ENCODE measurements at places on chromosomes 6 and 20.

- DNase-seq = no peak
Measured at GRCh38 chr20:54477191-54477955, 2.0 kb downstream of the DOK5 start.

- no peak for DNase-seq
Measured at GRCh38 chr6:24321538-24322162, 36.2 kb downstream of the DCDC2 start.

DNA sequence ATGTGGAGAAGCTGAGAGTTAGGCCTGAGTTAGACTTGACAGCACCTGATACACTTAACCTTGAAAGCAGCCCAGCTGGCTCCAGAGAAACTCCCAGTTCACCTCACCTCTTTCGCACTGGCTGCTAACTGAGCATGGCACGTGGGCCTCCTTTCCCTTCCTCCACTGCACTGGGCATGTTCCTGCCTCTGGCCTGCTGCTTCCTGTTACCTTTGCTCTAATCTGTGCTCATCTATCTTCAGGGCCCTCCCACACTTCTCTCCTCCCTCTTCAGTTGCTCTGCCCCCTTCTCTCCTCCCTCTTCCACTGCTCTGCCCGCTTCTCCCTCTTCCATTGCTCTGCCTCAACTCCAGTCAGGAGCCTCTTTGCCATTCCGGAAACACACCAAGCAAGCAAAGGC, 13.7 kb upstream of the UBE2V1 start:
- DNase-seq = no peak

GRCh38 chr20:48957533-48957932, 36.0 kb downstream of the ARFGEF2 start:
- DNase-seq = no peak

DNA sequence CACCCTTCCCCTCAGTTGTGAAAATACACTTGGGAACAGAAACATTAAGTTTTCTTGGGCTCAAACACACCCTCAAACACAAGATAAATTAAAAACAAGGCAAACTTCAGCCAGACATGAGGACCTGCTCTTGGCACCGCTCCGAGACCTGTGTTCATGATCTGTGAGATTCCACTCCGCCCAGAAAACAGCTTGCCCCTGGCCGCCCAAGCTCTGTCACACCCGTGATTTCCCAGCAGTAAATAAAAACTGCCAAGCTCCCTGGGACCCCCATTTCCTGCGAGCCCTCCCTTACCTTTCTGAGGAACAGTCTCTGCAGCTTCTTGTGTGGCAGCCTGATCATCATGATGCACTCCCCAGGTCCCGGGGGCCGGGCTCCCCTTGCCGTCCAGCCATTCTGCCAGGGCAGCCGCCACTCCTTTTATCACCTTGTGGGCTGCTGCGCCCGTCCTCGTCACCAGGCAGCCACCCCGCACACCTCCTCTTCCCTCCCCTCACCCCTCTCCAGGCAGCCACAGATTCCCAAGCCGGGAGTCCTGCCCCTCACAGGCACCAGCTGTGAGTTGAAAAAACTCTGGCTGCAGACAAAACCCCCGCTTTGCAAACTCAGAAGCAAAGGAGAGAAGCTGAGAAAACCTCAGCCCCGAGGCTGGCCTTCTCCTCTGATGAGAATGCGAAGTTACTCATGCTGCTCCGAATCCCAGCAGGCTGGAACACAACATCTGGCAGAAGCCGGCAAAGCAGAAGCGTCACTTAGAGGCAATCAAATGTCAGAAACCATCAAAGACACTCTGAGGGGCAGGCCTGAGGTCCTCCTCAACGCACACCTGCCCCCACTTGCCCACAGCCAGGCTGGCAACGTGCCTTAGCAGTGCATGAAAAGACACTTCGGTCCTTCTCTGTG, 130.4 kb upstream of the RPS6KA2 start:
- DNase-seq = no peak

GRCh38 chr20:33663161-33664084, 1.3 kb downstream of the C20orf144 start:
- DNase-seq = peak; percentile 65

- no peak for DNase-seq
Measured at GRCh38 chr6:6560909-6561308, 27.6 kb upstream of the LY86 start.

- DNase-seq = no peak
Measured at GRCh38 chr6:5941188-5941587, 65.5 kb downstream of the NRN1 start.

- DNase-seq = no peak
Measured at GRCh38 chr6:156886409-156886808, 109.2 kb downstream of the ARID1B start.

GRCh38 chr6:41466437-41466990, 79.7 kb upstream of the FOXP4 start:
- no peak for DNase-seq

DNA sequence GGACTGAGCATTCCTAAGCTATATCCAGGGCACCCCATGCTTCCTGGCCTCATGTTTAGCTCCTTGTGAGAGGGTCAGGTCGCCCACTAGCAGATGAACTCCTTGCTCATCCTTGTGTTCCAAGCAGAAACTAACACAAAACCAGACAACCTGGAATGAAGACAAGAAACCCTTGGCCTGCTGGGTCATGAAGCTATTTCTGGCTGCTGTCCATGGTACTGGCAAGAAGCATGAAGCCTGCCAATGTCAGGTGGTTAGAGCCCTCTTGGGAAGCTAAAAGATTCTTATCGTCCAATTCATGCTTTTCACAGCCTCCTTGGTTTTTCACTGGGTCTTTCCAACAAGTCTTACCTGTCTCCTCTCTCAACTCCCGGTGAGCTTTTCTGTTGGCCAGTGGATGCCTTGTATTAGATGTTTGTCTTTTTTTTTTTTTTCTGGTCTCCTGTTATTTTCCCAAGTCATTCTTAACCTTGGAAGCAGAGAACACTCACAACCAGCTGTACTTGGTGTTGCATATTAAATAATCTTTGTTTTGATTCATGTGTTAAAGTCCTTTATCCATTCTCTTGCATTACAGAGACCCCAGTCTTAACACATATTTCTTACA, 180.3 kb downstream of the ANKRD60 start:
- no peak for DNase-seq

GRCh38 chr6:135084916-135085269, 30.3 kb upstream of the HBS1L start:
- no peak for DNase-seq

DNA sequence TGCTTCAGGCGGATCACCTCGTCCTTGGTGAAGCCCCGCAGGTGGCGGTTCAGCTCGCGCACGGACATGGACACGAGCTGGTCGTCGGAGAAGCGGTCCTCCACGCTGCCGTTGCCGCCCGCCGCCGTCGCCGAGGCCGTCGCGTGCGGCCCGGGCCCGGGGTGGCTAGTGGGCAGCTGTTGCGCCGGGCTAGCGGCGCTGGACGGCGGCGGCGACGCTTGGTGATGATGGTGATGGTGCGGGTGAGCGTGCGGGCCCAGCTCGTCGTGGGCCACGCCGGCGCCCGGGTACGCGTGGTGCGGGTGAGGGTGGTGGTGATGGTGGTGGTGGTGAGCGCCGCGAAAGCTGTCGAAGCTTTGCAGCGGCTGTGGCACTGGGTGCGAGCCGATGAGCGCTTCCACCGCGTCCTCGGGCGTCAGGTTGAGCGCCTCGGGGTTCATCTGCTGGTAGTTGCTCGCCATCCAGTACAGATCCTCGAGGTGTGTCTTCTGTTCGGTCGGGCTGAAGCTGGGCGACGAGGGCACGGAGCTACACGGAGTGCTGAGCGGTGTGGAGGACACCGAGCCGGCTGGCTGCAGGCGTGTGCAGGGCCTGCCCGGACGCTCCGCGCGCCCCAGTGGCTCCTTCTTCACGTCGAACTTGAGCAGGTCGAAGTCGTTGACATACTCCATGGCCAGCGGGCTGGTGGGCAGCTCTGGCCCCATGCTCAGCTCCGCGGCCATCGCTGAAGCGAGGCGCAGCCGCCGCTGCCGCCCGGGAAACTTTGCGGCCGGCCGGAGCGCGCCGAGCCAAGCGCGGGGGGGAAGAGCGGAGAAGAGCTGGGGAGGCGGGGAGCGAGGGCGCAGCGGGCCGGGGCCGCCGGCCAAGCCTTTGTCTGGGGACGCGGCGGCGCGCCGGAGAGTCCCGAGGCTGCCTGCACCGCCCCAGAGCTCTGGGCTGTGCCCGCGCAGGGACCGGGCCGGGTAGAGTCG, 622 bp downstream of the MAFB start:
- DNase-seq = no peak

DNA sequence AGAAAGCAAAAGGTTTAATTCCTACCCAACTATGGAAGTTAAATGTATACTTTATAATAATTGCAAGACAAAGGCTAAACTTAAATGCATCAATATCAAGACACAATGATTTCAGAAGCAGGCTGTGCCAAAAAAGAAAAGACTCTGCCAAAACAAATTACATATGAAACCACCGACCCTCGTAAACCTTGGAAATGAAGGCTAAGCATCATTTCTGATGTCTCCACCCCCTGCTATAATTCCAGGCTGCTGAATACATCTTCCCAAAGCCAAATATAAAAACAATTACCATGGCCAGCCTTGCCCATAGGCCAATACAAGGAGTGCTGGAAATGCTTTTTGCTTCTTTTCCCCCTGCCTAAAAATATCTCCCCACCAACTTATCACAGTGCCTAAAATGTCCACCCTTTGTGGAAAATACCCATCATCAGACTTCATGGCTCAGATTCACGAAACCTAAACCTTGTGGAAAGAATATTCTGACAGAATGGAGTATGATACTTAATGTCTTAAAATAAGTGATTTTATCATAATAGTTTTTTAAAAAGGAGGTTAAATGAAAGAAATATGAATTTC, 37.4 kb downstream of the RCAN2 start:
- no peak for DNase-seq

DNA sequence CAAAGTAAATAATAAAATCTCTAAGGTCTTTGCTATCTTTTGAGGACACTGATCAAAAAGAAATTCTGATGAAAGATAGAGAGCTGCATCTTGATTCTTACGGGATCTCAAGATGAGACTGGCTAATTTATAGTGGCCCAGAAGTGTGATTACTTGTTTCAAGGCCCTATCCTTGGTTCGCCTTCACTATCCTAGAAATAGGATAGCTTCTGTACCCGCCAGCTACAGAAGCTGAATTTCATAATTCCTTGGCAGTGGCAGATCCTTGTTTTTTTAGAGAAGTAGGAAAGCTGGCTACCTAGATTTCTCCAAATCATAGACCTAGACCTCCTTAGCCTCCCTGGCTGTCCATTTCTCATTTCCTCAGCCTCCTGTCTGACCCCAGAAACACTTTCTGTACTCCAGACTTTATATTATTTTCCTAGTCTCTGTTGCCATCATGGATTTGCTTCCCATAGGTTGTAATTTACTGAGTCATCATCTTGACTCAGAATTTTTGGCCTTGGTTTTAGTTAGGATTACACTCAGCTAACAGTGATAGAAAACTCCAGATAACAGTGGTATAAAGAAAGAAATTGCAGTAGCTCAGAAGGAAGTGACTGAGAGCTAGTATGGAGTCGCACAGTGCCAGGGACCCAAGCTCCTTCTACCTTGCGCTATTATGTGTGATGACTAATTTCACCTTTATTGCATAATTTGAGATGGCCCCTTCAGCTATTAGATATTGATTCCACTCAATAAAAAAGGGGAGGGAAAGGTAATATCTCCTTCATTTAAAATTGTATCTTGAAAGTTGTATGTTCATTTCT, 27.7 kb downstream of the PHF3 start:
- no peak for DNase-seq

DNA sequence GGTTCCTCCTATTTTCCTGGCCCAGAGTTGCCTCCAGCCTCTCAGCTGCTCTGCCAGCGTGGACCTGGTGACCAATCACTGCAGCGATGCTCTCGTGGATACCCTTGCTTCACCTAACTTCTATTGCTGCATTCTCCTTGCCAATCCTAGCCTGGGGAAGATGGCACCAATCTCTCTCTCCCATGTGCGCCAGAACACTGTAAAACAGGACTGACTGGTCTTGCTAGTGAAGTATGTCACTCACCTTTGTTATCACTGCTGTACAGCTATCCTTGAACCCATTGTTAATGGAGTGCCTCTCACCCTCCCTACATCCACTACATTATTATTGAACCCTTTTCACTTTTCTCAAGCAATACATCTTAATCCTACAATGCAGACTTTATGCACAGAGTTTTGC, 80.1 kb downstream of the LYRM4 start:
- no peak for DNase-seq

Measured in substantia nigra (tissue), 51 donors.